ENCODE measurements at places on chromosomes 12 and 14. TPM values are rescaled to one million over a fixed set of nuclear protein-coding genes. Genes with fewer than 3 reads are reported as not detected.
A peak's percentile ranks its signal among the peaks of the same experiment; 100 is the strongest.

DNA sequence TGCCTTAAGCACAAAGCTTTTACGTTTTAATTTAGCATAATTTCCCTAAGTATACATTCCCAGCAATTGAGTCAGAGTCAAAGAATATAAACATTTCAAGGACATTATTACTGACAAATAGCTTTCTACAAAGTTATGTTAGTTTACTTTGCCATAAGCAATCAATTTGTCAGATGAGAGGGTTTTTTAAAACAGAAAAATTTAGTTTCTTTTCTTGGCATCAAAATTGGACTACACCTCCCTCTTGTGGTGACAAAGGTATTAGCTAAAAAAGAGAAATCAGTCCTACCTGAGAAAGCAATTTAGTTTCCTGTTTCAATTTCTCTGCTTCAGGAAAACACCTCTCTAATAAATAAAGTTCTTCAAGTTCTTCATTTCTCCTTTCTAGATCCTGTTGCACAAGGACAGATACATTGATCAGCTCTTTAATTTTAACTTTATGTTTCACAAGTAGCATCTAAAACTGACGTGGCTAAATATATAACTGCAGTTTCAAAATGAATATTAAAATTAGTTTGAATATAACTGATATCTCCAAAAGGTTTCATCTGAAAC lies 39.9 kb downstream of the DNAI7 start:
- DNase-seq: peak; percentile 60

KCNMB4 gene
- total RNA-seq: 0.58 TPM

NUAK1 gene
- 1.3 TPM for total RNA-seq

- DNase-seq: no peak
These were observed 38.3 kb upstream of the CACNA2D4 start for GRCh38 chr12:1956716-1957115.

- DNase-seq: no peak
These were observed 127.2 kb downstream of the CCDC60 start for GRCh38 chr12:119461636-119462214.

DNA sequence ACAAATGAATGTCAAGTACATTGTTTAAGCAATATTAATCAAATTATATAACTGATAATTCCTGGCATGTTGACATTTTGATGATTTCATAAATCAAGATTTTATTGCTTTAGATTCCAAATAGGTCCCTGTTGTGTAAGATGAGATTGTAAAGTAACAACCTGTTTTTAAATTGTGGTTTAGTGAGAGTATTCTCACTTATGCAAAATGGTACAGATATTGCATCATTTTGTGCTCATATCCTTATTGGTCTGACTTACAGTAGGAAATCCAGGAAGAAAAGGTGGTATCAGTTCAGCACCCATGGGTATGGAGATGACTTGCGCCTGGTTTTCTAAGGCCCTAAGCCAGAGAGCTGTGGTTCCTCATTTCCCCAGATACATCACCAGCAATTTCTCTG lies 165.5 kb downstream of the KIF21A start:
- no peak for DNase-seq

DNA sequence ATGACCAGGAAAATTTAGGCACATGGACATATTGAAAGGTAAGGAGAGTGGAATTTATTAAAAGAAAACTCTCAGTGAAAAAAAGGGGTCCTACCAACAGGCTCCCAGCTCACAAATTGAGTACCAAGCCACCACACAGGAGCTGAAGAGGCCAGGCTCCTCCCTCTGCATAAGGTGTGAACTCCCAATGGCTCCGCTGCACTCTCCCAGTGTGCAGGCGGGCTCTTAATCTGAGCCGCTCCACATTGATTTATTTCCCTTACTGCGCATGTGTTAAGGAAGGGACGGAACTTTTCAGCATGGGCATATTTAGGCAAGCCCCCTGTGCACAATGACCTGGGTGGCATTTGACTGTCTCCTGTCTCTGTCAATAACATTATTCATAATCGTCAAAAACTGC lies 68.6 kb upstream of the PLEKHG7 start:
- DNase-seq: no peak

DNA sequence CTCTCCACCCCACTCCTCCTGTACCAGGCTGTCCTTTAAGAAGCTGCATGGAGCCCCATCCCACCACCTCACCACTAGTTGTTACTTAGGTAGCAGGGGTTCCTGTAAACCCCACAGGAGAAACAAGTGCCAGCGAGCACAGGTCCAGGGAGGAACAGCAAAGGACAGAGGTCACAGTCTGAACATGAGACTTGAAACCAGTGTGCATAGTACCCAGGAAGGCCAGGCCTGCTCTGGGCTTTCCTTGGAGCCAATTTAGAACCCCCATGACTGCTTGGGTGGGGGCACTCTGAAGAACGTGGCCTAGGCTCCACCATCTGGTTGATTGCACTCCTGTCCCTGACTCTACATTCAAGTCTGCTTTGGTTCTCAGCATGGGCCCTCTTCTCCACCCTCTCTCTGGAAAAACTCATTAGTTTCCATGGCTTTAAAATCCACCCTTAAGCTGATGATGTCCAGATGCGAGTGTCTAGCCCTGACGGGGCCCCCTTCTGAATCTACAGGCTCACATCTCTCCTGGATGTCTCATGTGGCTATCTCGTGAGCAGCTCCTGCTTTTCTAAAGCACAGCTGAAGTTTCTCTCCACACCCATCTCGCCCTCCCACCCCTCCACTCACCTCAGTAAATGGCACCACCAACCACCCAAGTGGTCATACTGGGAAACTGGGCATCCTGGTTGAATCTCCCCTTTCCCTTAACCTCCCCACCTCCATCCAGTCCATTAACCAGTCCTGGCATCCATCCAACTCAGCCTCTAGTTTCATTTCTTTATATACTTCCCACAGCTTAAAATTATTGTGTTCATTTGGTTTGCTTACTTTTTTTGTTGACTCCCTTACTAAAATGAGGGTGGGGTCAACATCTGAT lies 8.4 kb downstream of the KRT3 start:
- no peak for DNase-seq

- DNase-seq: no peak
These were observed 57.6 kb upstream of the OTOGL start for GRCh38 chr12:80041692-80042091.

DNA sequence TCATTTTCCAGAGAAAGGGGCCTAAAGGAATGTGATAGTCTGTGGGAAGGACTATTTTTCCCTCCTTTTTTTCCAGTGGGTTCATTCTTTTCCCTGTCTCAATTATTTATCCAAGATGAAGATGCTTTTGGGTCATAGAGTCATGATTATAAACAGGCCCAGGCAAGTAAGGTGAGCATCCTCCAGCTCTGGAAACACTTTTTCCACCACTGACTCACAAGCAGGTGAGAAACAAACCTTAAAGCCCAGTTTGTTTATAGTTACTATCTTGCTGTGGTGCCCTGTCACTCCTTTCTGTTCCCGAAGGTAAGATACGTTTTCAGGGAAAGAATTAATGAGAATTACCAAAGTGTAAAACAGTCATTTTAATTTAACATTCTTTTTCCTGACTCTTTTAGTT lies 107.7 kb upstream of the IFNG-AS1 start:
- DNase-seq: no peak

DNA sequence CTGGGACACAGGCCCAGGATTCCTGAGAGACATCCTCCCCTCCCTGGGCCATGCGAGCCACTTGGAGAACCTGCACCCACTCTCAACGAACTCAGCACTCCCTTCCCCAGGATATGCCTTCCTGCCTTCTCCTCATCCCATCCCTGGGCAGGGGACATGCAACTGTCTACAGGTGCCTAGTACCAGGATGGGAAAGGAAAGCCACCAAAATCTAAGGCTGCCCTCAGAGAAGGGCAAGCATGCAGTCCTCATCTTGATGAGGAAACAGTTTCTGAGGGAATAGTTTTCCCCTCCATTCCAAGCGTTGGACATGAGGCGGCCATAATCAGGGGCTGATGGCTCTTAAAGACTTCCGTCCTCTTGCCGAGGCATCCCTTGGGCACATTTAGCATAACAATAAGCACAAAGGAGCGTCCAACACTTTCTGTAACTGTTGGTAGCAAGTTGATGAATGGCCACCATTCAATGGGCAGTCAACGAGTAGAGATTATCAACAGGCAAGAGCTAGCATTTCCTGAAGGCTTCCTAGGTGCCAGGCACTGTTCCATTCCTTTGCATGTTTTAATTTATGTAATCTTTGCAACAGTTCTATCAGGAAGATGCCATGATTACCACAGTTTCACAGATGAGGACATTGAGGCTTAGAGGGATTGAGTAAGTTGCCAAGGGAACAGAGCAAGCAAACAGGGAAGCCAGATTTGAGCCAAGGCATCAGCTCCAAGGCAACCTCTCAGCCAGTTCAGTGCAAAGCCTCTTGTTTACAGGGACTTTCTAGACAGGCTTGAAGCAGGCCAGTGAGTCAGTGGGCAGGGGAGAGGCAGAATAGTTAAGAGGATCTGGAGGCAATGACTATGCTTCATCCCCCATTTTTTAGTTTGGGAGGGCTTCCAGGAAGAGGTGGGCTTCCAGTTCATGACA lies 105.1 kb downstream of the SINHCAF start:
- no peak for DNase-seq

YLPM1 gene
- 6.8 TPM for total RNA-seq

DNA sequence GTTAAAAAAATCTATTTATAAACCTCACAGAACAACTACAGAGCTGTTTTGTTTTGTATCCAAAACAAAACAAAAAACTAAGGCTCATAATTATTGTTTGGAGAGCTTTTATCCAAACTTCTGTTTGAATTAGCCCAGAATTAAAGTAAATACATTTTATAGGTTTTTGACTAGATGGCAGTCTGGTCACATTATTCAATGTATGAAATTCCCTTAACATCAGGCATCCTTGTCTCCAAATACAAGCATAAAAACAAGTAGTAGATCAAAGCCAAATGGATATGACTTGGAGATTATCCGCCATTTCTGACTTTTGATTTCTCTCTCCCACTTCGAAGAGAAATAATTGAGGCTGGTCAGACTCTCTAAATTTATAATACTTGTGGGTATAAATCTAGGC lies 63.5 kb downstream of the SLC38A1 start:
- no peak for DNase-seq

SPIC gene
- total RNA-seq: not detected

AMN gene
- 2.5 TPM for total RNA-seq

DNA sequence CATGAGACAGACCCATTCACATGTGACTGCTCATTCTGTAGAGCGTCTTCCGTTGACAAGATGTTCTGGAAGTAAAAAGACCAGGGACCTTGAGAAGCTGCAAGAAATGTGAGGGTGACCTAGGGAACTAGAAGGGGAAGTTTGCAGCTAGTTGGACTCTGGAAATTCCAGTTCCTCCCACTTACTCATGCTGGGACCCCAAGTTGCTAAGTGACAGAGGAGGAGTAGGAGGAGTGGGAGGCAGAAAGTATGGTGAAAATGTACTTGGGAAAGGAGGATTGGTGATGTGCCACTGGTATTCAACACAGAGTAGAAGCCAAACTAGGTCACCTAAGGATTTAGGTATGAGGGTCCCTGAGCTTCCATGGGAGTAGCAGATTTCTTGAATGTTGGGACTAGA lies 132.4 kb downstream of the KCNA5 start:
- no peak for DNase-seq

SLC4A8 gene
- not detected for total RNA-seq

GRCh38 chr12:56517854-56518253 lies 3.8 kb upstream of the RBMS2 start:
- peak; percentile 73 for DNase-seq

OR4M1 gene
- not detected for total RNA-seq

GRCh38 chr12:107759410-107759809 lies 1.5 kb downstream of the PRDM4 start:
- peak; percentile 79 for DNase-seq

DNA sequence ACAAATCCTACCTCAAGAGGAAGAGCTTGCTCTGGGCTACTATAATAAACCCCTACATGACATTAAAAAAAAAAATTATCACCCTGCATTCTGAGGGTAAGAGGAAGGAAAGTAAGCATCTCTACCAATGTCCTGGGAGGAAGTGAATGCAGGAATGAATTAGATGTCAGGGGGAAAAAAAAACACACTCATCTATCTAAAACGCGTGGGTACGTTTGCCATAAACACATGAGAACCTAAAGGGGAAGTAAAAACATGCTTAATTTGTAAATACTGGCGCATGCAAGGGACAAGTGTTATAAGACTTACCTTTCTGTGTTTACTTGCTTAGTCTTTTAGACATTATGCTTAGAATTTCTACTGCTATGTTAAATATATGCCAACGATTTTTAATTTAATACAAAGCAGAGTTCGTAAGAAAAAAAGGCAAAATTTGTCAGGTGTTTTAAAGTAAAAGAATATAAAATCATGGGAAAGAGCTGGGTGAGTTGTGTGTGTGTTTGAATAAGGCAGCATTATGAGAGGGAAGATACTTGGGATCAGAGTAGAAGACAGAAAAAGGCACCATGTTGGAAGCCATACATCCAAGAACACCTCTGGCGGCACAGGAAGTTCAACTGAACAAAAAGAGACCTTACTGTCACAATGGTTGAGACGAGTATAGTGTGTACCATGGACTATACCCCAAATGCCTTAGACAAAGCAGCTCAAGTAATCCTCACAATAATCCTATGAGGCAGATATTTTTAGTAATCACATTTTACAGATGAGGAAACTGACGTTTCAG lies 1.5 kb downstream of the TMED8 start:
- DNase-seq: no peak

- peak; percentile 17 for DNase-seq
These were observed 42.0 kb upstream of the C12orf75 start for GRCh38 chr12:105288311-105288996.

DNA sequence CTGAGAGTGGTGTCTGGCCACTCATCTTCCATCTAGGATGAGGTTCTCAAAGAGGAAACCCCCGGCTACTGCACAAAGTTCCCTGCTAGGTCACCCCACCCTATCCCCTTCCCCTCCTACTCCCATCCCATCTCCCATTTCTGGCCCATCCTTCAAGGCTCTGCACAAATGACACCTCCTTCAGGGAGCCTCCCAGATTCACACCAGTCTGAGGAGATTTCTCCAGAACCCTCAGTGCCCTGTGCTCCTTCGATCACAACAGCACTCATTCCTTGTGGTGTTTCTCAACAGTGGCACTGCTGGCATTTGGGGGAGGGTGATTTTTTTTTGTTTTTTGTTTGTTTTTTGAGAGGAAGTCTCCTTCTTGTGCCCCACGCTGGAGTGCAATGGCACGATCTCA lies 2.9 kb downstream of the CAMKK2 start:
- DNase-seq: no peak

DNA sequence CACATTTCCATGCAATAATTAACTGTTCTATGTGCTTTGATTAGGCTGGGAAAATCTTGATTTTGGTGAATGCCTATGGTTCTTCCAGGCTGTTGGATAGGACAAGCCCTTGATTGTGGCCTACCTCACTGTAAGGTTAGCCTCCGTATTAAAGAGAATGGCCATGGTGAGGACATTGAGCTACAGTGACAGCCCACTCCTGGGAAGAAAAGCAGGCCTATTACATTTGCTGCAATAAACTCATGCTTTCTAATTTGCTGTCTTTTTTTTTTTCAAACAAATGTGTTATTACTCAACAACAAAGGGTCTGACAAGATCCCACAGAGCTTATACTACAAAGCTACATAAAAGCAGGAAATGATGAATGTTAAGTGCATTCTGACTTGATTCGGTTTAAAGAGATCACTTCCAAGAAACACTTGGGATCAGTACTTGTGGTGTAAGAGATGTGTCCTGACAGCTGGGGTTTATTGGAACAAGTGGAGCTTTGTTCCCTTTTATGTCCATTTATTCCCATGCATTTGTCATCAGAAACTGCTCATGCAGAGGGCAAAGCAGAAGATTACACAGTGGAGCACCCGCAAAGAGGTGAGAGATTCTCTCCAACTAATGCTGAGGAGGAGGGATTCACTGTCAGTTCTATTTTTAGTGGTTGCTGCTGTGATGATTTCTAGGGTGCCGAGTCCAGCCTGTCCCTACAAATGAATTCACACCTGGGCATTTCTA lies 29.1 kb upstream of the KCNK10 start:
- DNase-seq: no peak

All from HT-29 (cell line).